ENCODE measurements at places on chromosomes 2 and 18.

- DNase-seq = no peak
Measured at GRCh38 chr2:151038516-151038915, 223.1 kb downstream of the RBM43 start.

DNA sequence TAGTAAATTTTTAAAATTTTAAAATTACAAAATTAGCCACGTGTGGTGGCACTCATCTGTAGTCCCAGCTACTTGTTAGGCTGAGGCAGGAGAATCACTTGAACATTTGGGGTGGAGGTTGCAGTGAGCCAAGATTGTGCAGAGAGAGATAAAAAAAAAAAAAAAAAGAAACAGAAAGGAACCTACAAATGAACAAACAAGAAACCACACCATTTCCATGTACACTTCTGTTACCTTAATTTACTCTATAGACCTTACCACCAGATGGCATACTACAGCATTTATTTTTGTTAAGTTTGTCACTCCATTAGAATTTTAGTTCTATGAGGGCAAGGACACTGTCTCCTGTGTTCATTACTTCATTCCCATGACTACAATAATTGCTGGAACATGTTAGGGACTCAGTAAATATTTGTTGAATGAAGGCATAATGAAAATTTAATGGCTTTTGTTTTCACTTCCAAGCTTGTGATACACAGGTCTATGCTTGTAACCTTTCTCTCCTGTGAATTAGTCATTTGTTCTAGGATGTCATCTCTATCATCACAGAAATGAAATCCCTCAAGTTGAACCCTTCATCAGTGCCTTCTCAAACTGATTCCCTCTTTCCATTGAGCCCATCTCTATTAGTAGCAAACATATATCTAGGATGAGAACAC, 76.0 kb downstream of the ARHGAP15 start:
- DNase-seq = no peak

- no peak for DNase-seq
Measured at GRCh38 chr2:25041307-25041927, 459 bp upstream of the EFR3B start.

GRCh38 chr2:216345846-216346245, 26.4 kb downstream of the MARCHF4 start:
- no peak for DNase-seq

DNA sequence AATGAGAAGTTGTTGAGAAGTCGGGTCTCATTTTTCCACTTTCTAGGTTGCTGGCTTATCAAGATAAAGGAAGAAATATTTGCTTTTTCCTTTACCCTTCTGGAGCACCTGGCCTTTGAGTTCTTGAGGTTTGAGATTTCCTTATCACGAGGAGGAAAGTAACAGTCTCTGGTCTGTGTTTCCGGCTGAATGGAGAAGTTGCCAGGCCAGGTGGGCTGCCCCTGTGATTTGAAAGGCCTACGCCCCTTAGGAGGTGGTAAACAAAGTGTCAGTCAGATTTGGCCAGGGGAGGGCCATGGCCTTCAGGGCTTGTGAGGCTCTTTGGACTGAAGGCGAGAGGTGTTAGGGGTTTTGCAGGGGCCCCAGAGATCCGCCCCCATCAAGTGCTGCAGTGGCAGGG, 156.7 kb upstream of the HAAO start:
- DNase-seq = no peak

GRCh38 chr18:51100385-51101120, 70.5 kb downstream of the SMAD4 start:
- no peak for DNase-seq

DNA sequence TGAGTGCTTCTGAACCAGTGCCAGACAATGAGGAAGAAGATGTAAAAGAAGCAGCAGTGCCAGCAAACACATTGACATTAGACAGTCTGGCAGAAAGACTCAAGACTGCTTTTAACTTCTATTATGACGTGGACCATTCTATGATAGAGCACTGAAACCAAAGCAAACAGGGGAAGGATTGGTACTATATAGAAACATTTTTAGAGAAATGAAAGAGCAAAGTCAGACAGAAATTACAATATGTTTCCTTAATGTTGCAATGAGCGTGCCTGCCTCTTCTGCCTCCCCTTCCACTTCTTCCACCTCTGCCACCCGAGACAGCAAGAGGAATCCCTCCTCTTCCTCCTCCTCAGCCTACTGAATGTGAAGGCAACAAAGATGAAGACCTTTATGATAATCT, 39.7 kb downstream of the DHX57 start:
- no peak for DNase-seq

GRCh38 chr2:24024018-24024417, 14.1 kb downstream of the MFSD2B start:
- no peak for DNase-seq

GRCh38 chr18:77002496-77002895, 130.1 kb downstream of the MBP start:
- DNase-seq = no peak

DNA sequence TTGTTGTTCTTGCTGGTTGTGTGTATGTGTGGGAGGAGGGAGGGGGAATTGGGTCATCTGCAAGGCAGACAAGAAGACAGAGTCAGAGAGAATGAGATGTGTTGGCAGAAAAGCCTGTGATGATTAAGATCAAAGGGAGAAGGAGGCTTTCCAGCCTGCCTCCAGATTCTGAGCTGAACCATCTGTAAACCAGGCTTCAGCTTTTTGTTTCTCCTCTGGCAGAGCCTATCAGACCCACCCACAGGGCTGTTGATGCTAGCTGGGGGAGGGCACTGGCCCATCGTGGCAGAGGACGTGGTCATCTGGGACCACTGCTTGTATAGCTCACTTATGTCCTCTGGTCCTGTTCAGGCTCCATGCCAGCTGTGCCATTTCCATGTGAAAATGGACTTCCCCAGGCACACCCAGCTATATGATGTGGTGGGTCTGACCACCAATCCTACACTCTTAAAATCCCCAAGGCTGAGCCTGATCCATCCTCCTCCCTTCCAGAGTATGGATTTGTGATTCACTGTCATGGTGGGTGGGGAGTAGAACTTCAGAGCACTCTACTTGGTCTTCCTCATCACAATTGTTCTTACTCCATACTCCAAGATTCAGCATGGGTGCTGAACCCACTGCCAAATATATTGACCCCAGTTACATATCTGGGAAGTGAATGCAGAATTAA, 27.8 kb upstream of the COL6A3 start:
- DNase-seq = no peak

DNA sequence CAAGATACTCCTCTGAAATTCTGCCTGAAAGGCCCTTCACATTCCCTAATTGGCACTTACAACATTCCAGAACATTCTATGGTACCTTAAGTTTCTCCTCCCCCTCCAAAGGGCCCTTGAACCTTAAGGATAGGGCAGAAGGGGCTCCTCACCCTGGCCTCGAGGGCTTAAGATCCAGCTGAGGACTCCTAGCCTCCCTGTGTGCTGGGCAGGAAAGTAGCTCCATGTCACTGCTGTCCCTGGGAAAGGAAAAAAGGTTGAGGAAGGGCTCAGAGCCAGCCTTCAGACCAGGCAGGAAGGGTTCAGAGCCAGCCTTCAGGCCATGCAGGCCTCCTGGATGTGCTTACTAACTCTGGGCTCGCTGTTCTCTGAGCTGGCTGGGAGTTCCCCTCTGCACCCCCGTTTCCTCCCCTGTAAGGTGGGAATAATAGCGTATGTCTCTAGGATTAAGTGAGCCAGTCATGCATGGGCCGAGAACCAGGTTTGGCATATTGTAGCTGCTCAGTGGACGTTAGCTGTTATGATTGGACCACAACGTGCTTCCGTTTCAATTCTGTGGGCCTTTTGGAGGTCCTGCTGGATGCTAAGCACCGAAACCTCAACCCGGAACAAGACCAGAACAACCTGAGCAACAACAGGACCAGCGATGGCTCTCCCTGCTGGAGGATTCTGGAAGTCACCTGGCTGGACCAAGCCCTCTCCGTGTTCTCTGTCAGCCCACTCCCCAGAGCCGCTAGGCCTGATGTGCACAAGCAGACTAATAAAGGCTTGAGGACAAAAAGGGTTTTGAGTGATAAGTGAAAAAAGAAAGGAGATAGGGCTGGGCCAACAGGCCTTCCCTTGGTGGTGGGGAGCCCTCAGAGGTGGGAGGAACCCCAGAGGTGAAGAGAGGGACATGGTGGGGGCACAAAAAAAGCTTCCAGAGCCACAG, 1.0 kb upstream of the B3GNT7 start:
- DNase-seq = no peak

- no peak for DNase-seq
Measured at GRCh38 chr2:130337735-130338325, 4.9 kb upstream of the IMP4 start.

DNA sequence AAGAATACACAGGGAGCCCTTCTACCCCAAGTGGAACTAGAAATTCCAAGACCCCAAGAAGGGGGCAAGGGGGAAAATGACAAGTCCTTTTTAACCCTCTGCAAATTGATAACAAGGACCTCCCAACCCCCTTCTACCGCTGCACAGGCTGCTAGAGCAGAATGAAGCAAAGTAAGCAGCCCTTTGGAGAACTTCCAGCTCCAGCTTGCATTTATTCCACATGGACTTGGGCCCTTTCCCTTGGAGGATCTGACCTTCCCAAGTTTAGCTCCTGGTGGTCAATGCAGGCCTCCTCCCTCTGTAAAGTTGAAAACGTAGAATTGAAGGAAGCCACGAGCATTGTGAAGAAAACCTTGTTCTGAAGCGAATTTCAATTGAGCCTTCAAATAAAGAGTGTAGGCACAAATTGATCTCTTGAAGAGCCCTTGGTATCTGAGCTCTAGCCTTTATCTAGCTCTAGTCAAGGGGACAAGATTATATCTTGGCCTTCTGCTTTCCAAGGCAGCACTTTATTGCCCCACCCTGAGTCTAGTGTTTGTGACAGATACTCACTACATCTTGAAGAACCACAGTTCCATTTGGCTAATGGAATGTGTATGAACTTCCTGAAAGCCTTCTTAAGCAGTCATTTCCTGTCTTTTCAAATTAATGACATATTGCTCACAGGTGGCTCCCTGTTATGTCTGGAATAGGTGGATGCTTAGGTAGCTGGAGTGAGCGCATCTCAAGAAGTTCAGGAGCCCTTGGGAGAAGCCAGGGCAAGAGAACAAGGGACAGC, 37.2 kb downstream of the SLC14A2 start:
- no peak for DNase-seq

GRCh38 chr2:112915300-112916144, 4.6 kb downstream of the IL37 start:
- DNase-seq = no peak

GRCh38 chr2:232781765-232782164, 5.4 kb upstream of the KCNJ13 start:
- DNase-seq = no peak

DNA sequence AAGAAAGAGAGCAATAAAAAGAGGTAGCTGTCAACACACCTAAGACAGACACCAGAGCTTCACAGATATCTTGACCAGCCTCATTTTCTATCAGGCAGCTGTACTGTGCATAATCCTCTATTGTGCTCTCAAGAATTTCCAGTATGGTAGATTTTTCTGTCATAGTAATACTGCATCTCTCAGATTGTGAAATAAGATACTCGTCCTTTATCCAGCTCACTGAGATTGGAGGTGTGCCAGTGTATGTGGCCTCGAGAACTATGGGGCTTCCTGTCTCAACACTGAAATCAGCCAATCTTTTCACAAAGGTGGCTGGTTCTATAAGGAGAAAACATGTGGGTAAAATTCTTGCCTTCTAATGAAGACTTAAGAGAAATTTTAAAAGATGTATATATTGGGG, 88.9 kb downstream of the TTN start:
- DNase-seq = no peak

DNA sequence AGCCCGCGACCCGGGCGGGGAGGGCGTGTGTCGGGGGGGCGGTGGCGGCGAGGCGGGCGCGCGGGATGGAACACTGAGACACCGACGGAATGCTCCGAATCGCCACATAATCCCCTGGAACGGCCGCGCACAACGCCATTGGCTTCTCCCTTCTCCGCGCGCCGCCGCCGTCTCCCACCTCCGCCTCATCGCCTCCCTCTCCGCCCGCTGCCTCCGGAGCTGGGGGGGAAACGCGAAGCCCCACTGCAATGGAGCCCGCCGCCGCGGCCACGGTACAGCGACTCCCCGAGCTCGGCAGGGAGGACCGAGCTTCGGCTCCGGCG, at the start of gene PHLPP1:
Gene PHLPP1 (plus strand): TSS at position 106 of the 323 bp plus-strand sequence. CDS start 143 bp downstream, at position 249.
- no peak for DNase-seq
